ENCODE measurements at places on chromosomes 2 and 18.

DNA sequence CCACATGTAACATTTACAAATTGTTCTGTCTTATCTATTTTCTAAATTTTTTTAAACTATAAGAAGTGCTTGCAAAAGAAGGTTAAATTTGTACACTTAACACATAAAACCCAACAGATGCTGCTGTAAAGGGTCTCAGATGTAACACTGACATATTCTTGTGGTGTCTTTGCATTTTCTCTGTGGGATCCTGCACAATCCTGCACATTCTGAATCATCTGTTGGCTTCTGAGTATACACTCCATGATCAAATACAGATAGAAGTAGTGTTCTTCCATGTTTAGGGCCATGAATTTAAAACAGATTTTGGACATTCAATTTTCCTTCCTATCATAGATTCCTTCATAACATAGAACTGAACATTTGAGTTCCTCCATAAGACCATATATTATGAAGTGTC, 89.0 kb downstream of the SPRED2 start:
- no peak for DNase-seq

GRCh38 chr2:52312486-52312885, 1280.6 kb upstream of the NRXN1 start:
- no peak for DNase-seq

- DNase-seq: no peak
Measured at GRCh38 chr18:23737578-23737977, 48.3 kb downstream of the LAMA3 start.

GRCh38 chr2:165563468-165564225, 94.1 kb downstream of the CSRNP3 start:
- no peak for DNase-seq

DNA sequence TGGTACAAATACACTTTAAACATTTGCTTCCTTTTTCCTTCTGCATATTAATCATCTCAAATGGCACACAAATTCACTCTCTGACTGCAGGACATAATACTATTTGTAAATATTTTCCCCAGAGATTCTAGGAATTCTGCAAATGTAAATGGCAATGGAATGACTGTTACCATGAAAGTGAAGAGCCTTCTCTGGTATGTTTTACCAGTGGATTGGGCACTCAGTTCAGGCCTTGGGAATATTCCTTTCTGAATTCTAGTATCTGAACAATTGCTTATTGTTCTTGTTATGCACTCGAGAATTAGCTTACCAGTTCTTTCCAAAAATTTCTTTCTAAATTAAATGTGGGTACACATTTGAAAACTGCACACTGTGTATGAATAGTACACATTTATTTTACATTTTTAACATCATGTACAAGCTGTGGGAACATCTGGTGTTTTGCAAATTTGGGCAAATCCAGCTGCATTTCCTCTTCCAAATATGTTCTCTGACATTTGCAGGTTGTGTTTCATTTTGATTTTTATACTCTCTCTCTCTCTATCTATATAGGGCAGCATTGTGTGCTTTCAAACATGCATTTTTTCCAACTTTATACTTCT, 289.1 kb downstream of the NBAS start:
- no peak for DNase-seq

DNA sequence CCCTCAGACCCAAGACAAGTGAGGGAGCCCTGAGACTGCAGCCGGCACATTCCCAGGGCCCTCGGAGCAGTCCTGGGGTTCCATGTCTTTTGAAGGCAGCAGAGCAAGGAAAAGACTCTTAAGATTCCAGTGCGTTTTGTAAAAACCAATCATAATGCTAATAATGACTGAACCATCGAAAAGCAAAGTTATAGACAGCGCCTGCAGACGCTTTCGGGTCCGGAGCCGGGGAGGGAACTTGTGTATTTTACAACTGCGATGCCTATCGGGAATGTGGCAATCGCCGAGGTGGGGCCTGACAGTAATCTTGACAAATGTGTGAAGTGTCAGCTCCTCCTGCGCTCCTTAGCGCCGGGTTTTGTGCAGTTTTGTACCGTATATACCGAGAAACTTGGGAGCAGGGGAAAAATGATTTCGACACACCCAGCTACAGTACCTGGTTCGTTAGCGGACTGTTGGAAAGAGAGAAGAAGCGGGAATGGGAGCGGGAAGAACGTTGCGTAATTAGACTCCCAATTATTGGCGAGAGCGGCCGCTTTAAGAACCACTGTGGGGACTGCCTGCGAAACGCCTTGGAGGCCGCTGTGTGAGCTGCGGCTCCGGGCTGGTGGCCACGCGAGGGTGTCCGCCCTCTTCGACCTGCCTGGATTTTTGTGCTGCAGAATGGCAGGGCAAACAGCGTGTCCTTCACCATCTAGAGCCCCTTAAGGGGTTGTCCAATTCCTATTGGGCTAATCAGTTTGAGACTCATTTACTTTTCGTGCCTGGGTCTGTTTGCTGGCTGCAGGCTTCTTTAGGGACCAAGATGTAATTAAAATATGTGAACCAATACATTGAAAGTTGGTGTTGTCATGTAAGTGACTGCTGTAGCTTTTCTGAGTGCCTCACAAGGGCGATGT, 2.4 kb downstream of the EPAS1 start:
- DNase-seq: no peak

DNA sequence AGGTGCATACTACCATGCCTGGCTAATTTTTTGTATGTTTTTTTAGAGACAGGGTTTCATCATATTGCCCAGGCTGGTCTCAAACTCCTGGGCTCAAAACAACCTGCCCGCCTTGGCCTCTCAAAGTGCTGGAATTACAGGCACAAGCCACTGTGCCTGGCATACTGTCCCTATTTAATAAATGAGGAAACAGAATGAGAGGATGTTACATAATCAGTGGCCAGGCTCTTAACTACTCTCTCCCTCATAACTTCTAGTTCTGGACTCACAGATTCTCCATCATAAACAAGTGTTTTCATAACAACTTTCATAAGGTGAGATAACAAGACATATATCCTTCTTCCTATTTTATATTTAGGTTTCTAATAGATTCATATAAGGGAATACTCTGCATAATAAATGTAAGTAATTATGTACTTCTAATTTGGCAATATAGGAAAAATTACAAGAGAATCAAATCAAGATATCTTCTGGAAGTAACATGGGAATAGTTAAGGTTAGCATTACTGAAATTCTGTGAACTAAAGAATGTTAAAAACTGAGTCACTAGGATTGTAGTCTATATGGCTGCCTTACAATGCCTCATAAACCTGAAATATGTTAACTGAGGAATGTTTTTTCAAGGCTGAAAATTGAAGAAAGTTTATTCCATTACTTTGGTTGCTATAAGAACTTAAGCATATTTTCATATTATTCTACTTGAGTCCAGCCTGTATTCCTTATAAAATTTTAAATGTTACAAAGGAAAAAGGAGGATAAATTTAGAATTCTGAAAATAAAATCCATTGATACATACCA, 71.3 kb downstream of the SLC25A12 start:
- DNase-seq: no peak

- DNase-seq: no peak
Measured at GRCh38 chr2:123659120-123659519, 366.0 kb upstream of the CNTNAP5 start.

GRCh38 chr2:217489145-217489960, 513.4 kb downstream of the TNS1 start:
- no peak for DNase-seq

GRCh38 chr18:7291046-7291445, 60.2 kb downstream of the LRRC30 start:
- DNase-seq: no peak

DNA sequence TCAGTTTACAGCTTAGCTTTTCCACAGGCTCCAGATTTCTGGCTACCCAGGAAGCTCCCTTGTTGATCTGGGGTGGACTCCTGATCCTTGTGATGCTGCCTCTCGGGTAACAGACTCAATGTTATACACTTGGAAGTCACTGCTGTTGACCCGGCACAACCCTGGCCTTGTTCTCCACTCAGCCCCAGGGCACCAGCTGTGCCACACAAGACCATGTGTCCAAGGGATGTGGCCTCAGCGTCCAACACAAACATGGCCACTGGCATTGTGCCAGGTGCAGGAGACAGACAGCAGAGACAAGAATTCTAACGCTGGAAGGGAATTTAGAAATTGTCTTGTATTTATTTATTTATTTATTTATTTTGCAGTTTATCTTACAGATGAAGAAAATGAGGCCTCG, 39.0 kb upstream of the PPP4R1 start:
- DNase-seq: no peak
